ENCODE measurements at places on chromosomes 1 and 21.
A peak's percentile ranks its signal among the peaks of the same experiment; 100 is the strongest.

DNA sequence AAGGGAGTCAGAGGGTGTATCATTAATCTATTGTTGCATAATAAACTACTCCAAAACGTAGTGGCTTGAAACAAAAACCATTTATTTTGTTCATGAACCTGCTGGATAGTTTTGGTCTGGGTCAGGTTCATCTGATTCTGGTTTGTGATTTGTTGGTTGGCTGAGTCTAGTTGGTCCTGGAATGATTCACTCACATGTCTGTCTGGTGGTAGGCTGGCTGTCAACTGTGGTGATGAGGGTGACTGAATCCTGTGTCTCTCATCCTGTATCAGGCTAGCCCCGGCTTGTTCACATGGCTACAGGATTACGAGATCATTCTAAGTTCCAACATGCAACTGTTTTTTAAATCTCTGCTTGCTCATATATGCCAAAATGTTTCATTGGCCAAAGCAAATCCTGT lies 22.5 kb upstream of the SIKE1 start:
- no peaks in the 10 kb centered on the region for H3K4me1 ChIP-seq
- peaks cover 6% of the 10 kb centered on the region for H3K27me3 ChIP-seq
- no peak overlapping the region for H3K4me3 ChIP-seq
- no peak for DNase-seq
- no peak overlapping the region for H3K27ac ChIP-seq

GRCh38 chr21:41653243-41653953 lies 113.5 kb downstream of the RIPK4 start:
- H3K4me1 ChIP-seq = peaks cover 2% of the 10 kb centered on the region
- H3K36me3 ChIP-seq = no peaks in the 10 kb centered on the region
- no peak overlapping the region for H3K4me3 ChIP-seq
- no peak overlapping the region for H3K27ac ChIP-seq
- peaks cover 5% of the 10 kb centered on the region for H3K27me3 ChIP-seq

DNA sequence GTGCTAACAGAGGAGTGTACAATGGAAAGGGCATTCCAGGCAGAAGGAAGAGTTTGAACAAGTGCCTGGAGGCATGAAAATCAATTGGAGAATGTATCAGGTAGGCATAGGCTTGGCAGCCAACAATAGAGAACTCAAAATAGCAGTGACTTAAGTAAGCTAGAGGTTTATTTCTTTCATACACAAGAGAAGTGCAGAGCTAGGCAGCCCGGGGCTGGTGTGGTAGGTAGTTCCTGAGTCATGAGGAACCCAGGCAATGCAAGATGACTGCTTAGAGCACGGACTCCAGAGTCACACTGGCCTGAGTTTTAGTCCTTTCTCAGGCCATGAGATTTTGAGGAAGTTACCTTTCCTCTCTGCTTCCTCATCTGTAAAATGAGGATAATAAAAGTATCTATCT lies 74.8 kb upstream of the LRRN2 start:
- no peak overlapping the region for H3K4me3 ChIP-seq
- H3K36me3 ChIP-seq = no peaks in the 10 kb centered on the region
- no peak overlapping the region for H3K27ac ChIP-seq
- H3K4me1 ChIP-seq = peaks cover 16% of the 10 kb centered on the region
- DNase-seq = no peak

GRCh38 chr1:35947547-35947946 lies 16.6 kb downstream of the AGO3 start:
- peaks cover 45% of the 10 kb centered on the region for H3K4me1 ChIP-seq
- peaks cover 9% of the 10 kb centered on the region for H3K36me3 ChIP-seq
- H3K27me3 ChIP-seq = no peaks in the 10 kb centered on the region
- H3K4me3 ChIP-seq = peak overlapping the region; percentile 1
- no peak overlapping the region for H3K27ac ChIP-seq

GRCh38 chr1:196078691-196079090 lies 529.5 kb downstream of the KCNT2 start:
- DNase-seq = no peak
- H3K4me3 ChIP-seq = no peak overlapping the region
- no peaks in the 10 kb centered on the region for H3K36me3 ChIP-seq
- H3K27me3 ChIP-seq = no peaks in the 10 kb centered on the region

DNA sequence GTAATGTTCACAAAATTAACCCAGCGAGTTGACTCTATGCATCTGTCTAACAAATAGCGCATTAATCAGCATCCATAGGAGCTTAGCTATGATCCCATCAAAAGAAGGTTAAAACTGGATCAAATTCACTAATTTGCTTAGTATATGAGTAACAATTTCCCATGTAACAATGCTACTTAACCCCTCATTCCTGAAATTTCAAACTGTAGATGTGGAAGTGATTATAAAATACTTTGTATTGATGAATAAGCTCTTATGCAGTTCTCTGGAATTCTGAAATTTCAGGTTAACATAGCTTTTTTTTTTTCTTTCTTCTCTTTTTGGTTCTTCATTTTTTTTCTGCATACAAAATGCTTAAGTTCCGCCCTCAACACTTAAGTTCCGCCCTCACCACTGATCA lies 1272.7 kb downstream of the KCNT2 start:
- H3K27me3 ChIP-seq = no peaks in the 10 kb centered on the region
- no peak overlapping the region for H3K27ac ChIP-seq
- no peak overlapping the region for H3K4me3 ChIP-seq

DNA sequence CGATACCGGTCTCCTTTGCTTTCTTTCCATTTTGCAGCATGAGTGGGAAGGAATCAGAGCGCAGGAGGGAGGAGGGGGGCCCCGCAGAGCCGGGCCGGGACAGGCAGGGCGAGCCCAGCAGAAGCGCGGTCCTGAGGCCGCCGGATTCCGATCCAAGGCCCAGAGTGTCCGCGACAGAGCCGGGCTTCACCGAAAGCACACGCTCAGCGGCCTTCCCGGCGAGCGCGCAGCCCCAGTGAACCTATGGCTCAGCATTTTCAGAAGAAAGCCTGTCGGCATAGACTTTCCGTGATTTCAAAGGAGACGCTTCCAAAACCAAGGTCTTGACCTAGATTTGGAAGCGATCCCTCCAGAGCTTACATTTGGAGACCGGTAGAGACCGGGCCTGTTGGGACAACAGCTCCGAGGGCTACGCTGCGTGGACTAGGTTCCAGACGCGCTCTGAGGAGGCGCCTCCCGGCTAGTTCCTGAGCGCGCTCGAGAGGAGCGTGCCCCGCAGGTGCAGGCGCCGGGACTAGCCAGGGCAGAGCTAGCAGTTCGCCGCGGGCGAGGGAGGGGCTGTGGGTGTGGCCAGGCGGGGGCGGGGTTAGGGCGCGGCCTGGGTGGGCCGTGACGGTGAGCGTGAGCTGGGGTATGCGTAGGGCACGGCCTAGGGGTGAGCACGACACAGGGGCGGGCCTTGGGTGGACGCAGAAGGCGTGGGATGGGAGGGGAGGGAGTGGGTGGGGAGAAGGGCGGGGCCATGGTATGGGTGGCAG lies 27.8 kb upstream of the PRSS38 start:
- H3K27me3 ChIP-seq = no peaks in the 10 kb centered on the region
- peak; percentile 91 for DNase-seq
- no peaks in the 10 kb centered on the region for H3K36me3 ChIP-seq
- H3K4me3 ChIP-seq = peak overlapping the region; percentile 84

All from activated T-cell treated with anti-CD3 and anti-CD28 coated beads, Interleukin-2, amount 50 U/mL, for 72 hours (primary cell).